ENCODE measurements at places on chromosomes 13 and 19. TPM values are rescaled to one million over a fixed set of nuclear protein-coding genes. Genes with fewer than 3 reads are reported as not detected.

Gene KLK15
- polyA plus RNA-seq: not detected

DNA sequence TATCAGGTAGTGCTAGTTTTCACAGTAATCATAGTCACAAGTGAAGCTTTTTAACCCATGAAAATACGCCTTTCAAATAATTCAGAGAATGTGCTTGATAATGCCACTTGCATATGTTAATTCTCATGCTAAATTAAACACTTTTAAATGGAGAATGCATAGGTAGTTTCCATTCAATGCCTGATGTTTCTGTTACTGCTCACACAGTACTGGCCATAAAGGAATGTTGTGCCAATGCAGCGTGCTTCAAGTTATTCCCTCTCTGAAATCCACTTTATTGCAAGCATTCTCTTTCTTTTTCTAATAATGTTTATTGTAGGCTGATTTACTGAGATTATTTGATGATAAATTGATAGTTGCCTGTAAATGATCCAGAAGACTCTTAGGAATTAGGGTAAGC is 513.0 kb upstream of the KLF12 start:
- DNase-seq: no peak

- DNase-seq: no peak
These were observed 18.2 kb downstream of the COMP start for GRCh38 chr19:18772620-18773587.

DNA sequence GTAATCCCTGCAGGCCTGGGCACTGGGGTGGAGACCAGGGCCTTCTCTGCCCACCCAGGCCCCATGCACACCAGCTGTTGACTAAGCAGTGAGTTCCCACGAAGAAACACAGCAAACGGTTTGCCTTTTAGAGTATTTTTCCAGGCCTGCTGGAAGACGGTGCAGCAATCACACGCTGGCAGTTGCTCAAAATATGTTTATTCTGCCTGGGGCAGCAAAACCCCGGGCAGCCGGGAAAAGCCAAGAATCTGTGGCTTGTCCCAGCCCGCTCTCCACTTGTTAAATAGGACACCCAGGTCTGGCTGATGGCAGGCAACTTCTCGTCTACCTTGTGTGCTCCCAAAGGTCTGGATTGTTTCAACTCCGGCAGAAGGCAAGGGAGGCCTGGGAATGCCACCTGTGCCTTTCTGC is 40.8 kb downstream of the GGACT start:
- no peak for DNase-seq

Gene MYPOP
- polyA plus RNA-seq: 4.9 TPM

DNA sequence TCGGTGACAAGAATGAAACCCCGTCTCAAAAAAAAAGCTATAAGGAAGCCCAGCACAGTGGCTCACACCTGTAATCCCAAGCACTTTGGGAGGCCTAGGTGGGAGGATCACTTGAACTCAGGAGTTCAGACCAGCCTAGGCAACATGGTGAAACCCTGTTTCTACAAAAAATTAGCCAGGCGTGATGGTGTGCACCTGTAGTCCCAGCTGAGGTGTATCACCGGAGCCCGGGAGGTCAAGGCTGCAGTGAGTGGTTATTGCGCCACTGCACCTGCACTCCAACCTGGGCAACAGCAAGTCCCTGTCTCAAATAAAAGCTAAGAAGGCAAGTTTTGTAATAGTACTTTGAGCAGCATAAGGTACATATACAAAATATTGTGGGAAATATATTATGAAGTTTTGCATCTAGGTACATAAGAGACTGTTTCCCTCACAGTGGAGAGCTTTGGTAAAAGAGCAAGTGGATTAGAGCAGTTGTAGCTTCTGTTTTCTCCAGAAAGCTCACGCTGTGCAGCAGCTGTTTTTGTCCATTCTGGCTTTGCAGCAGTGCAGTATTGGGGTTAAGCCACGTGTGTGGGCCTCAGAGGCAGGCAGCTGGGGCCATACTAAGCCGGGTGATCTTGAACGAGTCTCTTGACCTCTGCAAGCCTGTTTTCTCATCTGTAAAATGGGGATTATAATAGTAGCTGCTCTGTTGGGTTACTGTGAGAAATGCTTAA is 35.4 kb downstream of the ARHGAP35 start:
- no peak for DNase-seq

DNA sequence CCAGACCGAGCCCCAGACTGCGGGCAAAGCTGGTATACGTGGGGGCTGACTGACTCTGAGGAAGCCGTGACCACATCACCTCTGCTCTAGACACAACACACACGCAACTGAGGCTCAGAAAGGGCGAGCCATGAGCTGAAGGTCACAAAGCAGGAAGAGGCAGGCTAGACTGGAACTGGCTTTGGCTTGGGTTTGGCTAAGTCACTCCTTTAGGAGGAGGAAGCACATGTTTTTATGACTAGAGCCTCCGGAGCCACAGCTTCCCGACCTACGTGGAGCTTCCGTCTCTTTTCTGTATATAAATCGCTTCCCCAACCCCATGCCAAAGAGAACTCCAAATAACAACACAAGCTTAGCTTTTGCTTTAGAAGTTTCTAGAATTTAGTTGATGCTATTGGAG is 48.0 kb downstream of the RFX2 start:
- DNase-seq: no peak

- DNase-seq: no peak
These were observed at the start of gene GRK1 for GRCh38 chr13:113666951-113667701. GRK1 (plus strand) TSS chr13:113667219; CDS start chr13:113667387, 168 bp downstream.

- DNase-seq: no peak
These were observed 31.0 kb upstream of the MIER2 start for GRCh38 chr19:375395-376110.

Gene ZNF682
- polyA plus RNA-seq: 6.0 TPM

DNA sequence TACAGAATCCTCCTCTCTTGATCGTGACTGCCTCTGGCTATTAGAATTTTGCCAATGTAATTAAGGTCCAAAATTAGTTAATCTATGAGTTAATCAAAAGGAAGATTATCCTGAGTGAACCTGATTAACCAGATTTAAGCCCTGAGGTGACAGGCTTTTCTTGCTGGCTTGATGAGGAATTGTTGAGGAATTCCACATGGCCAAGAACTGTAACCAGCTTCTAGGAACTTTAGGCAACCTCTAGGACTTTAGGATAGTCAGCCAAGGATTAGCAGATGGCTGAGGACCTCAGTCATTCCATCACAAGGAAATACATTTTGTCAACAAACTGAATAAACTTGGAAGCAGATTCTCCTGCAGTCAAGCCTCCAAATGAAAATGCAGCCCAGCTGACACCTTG is 84.8 kb downstream of the STOML3 start:
- no peak for DNase-seq

- peak; percentile 28 for DNase-seq
These were observed 395.0 kb downstream of the PCDH9 start for GRCh38 chr13:66835040-66835628.

GRCh38 chr19:13748169-13748828 is 16.0 kb upstream of the MRI1 start:
- no peak for DNase-seq

DNA sequence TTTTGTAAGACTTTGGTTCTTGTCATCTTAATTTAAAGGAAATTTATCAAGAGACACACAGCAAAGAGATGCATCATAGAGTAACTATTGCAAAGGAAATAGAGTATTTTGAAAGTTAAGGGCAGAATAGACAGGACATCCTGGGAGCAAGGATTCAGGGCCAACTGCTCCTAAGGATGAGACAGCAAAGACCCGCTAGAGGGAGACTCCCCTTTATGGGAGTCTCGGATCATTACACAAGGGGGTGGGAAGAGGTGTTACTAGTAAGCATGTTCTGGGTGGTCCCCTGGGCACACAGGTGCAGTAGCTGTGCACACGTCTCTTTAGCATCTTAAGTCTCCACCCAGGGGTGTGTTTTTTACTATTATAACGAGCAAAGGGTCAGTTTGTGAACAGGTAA is 9.6 kb downstream of the ZSCAN5C start:
- no peak for DNase-seq

Gene GAPDHS
- polyA plus RNA-seq: not detected

Gene ZNF471
- 16.0 TPM for polyA plus RNA-seq

Gene TJP3
- polyA plus RNA-seq: 0.46 TPM

DNA sequence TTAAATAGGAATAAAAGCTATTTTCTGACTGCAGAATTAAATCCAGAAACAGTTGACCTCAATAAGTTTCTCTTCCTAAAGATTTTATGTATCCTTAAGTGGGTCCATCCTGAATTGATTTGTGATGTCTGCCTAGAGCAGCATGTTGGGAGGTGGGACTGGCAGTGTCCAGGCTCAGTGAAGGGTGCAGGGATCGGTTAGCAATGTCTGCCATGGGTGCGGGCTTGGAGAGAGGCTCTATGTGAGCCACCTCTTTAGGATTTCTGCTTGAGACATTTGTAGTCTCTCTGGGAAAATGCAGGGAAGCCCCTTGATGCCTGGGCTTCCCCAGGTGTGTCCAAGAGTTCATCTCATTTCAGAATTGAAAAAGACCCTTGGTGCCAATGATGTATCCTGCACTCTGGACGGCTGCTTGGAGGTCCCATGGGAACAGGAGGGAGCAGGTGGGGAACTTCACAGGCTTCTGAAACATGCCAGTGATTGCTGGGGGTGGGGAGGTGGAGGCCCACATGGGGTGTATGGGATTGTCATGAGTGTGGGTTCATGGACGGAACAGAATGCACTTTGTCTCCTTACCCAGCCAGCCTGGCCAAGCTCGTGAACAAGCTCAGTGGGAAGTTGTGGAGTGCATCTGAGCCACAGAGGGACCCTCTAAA is 6.2 kb upstream of the COLGALT1 start:
- no peak for DNase-seq

Gene CXCL17
- polyA plus RNA-seq: not detected

Gene PLK5
- 0.20 TPM for polyA plus RNA-seq

DNA sequence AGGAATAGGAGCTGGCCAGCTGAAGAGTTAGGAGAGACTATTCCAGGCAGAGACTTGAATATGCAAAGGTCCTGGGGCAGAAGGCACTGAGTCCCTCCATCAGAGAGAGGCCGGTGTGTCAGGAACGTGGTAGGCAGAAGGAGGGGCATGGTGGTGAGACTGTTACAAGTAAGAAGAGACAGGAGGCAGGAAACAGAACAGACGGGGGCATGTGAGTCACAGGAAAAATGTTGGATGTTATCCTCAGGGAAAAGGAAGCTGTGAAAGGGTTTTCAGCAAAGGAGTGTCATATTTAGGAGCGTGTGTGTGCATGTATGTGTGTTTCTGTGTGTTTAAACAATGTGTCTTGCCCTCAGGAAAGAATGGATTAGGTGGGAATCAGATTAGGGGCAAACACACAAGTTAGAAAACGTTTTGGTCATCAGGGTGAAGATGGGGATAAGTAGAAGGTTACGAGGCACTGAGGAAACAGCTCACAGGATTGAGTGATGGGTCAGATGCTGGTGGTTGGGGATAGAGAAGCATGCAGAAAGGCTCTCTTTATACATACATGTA is 1.1 kb downstream of the EDDM13 start:
- no peak for DNase-seq

DNA sequence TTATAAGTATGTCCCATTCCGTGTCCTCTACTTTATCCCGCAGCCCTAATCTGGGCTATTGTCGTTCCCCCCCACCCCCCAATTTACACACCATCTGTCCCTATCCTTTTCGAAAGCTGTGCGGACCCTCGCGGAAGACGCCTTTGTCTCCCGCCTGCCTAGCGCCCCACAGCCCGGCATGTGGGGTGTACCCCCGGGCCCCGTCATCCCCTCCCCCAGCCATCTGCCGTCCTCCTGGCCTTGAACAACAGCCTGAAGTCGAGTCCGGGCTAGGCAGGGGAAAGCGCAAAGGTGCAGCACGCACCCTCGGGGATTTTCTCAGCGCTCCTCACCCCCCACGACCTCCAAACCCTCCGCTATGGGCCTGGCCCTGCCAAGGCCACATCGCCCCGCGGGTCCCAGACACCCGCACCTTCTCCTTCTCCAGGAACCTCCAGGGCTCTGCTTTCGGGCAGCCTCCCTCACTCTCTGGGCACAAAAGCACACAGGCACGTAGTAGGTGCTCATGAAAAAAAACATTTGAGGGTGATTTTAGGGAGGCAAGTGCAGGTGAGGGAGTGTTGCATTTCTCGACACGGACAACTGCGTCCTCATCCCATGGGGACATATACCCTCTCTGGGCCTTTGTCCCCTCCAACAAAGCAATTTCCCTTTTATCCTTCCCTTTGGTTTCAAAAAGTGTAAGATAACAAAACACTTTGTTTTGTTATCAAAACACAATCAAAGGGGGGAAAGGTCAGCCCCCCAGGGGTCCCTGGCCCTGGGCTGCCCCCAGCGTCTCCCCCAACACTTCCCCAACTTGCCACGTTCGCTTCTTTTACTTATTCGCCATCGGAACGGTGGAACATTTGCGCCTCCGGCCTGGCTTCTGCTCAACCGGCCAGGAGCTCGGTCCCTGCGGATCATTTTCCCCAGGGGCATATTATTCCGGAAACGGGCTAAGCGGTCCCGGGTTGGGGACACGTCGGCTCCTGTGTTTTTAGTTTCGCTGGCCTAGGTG is 16.4 kb downstream of the CCDC124 start:
- DNase-seq: no peak
